ENCODE measurements at places on chromosomes 3 and 15.
A peak's percentile ranks its signal among the peaks of the same experiment; 100 is the strongest.

DNA sequence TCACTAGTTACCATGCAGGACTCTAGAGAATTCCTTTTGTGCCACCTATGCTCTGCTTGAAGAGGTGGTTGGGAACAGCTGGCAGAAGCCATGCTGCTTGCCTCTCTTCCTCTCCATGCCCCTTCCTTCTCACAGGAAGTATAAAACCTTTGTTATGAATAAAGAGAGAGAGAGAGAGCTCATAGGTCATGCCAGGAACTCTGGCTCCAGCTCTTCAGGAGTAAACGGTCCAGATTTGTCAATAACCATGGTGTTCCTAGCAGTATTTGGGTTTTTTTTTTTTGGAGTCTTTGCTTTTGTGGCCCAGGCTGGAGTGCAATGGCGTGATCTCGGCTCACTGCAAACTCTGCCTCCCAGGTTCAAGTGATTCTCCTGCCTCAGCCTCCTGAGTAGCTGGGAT is 97.7 kb upstream of the SLC4A7 start:
- no peak for DNase-seq

DNA sequence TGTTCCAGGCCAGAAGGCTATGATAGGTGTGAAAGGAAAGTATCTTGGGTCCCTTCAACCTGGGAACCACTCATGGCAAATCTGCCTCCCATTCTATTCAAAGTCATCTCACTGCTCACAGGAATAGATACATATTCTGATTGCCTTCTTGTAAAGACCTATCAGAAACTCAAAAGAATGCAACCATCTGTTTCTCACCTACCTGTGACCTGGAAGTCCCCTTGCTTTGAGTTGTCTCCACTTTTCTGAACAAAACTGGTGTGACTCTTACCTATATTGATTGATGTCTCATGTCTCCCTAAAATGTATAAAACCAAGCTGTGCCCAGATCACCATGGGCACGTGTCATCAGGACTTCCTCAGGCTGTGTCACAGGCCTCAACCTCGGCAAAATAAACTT is 1149.3 kb downstream of the NSUN3 start:
- no peak for DNase-seq

GRCh38 chr3:139689708-139690228 is 12.0 kb upstream of the NMNAT3 start:
- DNase-seq = no peak

DNA sequence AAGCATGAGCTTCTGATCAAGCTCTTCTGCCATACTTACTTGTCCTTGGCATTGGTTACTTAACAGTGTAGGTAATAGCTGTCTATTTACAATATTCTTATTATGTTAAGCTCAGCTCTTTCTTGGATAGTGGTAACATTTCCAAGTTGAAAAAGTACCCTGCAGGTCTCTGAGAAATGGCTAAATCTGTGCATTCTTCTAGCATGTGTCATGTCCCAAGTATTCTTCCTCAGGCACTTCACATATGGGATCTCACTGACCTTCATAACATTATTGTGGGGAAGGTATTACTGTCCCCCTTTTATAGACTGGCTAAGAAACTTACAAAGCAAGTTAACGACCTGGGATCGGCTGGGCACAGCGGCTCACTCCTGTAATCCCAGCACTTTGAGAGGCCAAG is 236.1 kb downstream of the RORA start:
- peak; percentile 25 for DNase-seq

GRCh38 chr3:169675091-169675490 is 11.6 kb upstream of the MECOM start:
- DNase-seq = no peak

DNA sequence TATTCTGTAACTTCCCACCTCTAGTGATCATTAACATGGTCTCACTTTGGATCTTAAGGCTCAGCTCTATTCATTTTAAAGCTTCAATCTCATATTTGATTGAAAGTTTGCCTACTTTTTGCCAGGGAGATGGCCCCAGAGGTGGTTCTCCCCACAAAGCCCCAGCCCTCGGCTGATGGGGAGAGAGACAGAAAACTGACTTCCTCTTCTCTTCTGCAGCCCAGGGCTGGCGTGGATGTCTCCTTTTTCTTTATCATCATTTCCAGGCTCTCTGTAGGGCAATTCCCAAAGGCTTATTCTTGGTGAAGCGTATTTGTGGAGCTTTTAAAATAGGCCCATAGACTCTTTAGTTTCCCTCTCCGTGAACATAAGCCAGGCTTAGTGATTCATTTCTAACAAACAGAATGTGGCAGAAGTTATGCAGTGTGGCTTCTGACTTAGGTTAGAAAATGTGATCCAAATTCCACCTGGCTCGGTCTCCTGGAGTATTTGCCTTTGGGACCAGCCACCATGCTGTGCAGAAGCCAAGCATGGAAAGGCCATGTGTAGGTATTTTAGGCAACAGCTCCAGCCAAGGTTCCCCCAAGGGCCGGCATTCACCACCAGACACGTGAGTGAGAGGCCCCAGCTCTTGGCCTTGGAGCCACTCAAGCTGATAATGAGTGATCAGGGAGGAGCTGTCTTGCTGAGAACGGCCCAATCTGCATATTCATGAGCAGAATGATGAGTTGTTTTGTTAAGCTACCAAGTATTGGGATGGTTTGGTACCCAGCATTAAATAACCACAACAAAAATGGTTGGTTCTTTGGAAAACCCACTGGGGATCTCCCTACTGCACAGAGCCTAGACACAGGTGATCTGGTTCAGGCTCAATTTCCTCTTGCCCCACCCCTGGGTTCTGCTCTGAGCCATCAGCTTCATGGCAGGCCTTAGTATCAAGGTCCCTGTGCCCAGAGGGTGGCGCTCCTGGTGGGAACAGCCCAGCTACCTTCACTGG is 353.2 kb upstream of the PROK2 start:
- DNase-seq = no peak

DNA sequence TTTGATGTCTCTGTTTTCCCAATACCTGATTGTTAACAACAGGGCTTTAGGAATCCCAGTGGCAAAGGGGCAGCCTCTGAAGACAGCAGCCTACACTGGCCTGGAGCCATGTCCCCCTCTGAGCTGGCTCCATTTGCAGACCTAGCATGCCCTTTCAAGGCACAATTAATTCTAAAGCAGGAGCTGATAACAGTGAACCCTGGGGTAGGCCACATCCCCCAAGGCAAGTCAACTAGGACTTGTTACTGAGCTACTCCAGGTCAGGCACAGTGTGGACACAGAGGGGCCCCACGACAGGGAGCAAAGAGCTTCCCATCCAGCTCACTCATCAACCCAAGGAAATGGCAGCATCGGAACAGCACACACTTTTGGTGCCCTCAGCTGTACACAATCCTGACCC is 51.9 kb downstream of the SPSB4 start:
- DNase-seq = no peak

DNA sequence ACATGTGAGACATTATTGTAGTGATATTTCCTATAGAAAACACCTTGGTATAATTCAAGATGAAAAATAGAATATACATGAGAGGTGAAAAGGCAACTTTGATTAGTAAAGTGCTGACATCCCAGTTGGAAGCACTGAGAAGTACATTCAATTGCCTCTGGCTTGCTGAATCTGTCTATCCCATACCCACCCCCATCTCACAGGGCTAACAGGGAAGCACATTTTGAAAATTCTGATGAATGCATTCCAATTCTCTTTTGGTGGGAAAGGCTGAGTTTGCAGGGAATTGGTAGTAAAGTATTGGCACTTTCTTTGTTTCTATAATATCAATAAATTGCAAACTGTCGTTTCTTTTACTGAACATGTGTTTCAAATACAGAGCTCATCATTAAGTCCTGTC is 122.9 kb downstream of the MBNL1 start:
- DNase-seq = no peak

DNA sequence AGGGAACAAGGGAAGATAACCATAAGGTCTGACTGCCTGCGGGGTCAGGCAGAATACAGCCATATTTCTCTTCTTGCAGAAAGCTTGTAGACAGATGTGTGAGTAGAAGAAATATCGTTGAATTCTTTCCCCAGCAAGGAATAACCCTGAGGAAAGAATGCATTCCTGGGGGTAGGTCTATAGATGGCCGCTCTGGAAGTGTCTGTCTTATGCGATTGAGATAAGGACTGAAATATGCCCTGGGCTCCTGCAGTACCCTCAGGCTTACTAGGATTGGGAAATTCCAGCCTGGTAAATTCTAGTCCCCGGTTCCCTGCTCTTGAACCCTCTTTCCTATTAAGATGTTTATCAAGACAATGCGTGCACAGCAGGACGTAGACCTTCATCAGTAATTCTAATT is 15.8 kb upstream of the SST start:
- no peak for DNase-seq

GRCh38 chr3:14770591-14770990 is 48.2 kb upstream of the FGD5 start:
- no peak for DNase-seq

DNA sequence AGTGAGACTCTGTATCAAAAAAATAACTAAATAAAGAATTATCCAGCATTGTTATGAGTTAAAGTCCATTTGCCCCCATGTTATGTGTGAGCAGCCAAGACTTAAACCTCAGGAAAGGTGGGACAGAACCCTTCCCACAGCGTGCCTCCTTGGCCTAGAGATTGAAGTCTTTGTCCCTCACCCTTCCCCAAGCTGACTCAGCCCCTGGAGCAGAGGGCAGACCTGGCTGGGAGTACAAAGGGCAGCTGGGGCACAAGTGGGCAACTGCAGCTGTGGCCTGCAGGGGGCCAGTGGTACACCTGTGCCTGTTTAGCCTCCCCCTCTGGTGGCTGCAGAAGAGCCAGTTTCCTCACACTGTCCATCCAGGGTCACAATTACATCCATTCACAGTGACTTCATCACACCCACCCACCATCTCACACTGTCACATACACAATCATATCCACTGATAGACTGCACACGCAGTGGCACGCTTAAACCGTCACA is 940 bp upstream of the ACY1 start:
- peak; percentile 55 for DNase-seq

DNA sequence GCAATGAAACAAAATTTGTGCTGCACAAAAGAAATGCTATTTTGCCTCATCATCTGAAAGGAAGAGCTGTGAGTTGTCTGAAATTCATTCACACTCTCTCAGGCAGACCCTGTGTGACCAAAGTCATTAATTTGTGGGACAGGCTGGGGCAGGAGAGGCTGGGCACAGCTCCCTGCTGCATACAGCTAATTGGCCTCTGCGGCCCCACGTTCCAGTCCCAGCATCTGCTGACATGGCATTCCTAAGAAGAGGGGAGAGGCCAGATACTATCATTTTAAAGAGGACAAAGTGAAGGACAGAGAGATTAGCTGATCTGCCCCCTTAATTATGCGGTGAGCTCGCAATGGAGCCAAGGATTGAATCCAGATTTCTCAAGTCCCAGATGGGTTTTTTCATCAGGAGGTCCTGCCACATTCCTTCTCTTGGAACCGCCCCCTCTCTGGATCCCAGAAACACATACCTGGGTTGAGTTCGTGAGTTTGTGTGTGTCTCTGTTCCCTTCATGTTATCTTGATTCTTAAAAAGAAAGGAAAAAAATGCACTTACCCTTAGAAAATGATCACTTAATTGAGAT is 25.1 kb downstream of the POLR2M start:
- DNase-seq = no peak

GRCh38 chr3:63067999-63068645 is 192.9 kb upstream of the CADPS start:
- peak; percentile 5 for DNase-seq

DNA sequence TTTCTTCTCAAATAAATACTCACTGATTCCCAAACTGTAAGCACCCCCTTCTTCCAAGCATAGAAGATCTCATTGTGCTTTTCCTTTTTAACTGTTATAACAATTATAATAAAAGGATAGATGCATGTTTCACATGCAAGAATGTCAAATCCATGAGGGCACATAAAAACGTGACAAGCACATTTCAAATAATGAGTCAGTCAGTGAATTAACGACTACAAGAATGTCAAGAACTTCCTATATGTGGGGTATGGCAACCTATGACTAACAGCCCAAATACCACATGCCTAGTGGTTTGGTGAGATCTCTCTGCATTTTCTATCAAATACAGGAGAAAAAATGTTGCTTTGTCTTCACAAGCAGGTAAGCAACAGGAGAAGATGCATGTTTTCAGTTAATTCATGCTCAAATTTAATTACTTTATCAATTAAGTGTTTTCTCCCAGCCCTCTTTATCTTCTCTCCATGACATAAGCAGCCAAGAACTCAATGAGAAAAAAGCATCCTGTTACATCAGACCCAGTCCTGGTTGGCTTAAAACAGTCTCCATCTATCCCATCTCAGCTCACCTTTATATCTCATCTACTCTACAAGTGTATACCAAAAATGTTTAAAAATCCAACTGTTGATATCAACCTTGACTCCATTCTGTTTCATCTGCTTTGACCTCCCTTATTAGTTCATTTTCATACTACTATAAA is 181.5 kb upstream of the LMCD1 start:
- peak; percentile 69 for DNase-seq

- no peak for DNase-seq
Measured at GRCh38 chr3:81955878-81956277, 194.4 kb upstream of the GBE1 start.

- DNase-seq = no peak
Measured at GRCh38 chr15:64982472-64982871, 7.2 kb downstream of the SPG21 start.

GRCh38 chr15:51077221-51078153 is 17.2 kb downstream of the TNFAIP8L3 start:
- no peak for DNase-seq

DNA sequence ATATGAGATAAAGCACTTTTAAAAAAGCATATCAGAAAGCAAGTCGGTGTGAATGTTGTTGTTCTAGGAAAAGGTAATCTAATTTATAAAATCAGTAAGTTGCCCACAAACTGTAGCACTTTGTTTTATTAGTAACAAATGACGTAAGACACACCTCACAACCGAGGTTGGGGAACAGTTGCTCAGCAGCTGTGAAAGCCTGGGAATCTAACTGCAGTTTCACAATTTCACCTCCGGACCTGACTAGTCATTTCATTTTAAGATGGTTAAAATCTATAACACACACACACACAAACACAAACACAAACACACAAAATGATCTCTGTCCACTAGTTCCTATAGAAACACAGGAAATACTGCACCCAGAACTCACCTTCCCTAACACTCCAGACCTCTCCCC is 406.7 kb upstream of the NR2F2 start:
- no peak for DNase-seq
